Stimulated activated CD8-positive, alpha-beta memory T cell treated with anti-CD3 and anti-CD28 coated beads, Interleukin-2, amount 100 ng/mL, for 1 hour (primary cell): ENCODE measurements at places on chromosomes 3 and 15.

DNA sequence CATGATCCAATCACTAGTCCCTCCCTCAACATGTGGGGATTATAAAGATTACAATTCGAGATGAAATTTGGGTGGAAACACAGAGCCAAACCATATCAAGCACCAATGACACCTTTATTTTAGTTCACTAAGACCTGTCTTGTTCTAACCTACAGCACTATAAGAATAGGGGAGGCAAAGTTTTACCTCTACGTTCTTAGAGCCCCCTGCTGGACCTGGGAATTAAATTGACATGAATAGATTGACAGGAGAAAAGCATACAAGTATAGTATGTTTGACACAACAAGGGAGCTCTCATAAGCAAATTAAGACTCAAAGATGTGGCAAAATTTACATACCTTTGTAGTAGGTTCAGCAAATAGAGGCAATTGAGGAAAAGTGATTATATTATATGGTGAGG lies 974.4 kb upstream of the ALCAM start:
- no peak for DNase-seq

GRCh38 chr15:97652700-97653167 lies 307.8 kb upstream of the ARRDC4 start:
- no peak for DNase-seq

- DNase-seq = no peak
Measured at GRCh38 chr15:44246521-44247268, 41.8 kb upstream of the GOLM2 start.

DNA sequence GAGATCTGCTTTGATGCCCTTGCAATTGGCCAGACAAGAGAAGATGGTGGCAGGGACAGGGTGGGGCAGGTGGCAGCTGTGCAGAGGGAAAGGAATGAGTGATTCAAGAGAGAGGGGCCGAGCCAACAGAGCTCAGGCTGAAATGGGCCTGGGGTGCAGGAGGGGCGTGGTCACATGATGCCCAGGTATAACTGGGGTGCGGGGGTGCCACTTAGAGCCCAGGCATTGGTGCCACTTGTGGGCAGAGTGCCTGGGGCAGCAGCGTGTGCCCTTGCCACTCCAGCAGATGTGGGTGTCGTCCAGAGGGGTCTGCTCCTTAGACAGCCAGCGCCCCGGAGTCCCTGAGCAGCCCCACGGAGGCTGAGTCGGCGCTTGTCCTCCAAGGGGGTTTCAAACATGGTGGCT lies 88.7 kb downstream of the PLXNA1 start:
- DNase-seq = no peak

- no peak for DNase-seq
Measured at GRCh38 chr15:67506775-67507747, 13.9 kb upstream of the C15orf61 start.

DNA sequence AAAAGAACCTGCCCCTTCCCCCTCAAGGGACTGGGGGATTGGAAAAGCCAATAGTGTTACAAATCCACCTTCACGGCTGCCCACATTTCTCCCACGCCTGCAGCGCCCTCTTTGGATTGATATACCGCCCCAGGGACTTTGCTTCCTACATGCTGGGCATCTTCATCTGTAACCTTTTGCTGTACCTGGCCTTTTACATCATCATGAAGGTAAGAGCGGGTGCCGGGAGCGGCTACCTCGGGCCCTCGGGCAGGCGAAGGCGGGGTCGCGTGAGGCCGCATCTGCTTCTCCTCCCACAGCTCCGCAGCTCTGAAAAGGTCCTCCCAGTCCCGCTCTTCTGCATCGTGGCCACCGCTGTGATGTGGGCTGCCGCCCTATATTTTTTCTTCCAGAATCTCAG lies 73.1 kb downstream of the USF3 start:
- no peak for DNase-seq

DNA sequence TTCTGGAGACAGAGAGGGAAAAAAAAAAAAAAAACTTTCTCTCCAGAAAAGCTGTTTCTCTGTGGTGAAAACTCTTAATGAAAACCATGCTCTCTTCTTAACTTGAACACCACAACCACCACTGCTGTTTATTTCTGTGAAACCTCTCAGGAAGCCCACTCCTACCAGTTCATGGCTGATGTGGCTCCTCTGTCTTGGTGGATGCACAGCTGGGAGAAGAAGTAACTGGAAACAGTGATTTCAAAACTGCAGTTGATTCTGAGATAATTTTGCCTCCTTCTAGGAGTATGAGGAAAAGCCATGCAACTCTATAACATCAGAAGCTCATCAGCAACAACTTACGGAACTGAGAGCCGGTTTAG lies 40.2 kb upstream of the PYGO1 start:
- no peak for DNase-seq

- no peak for DNase-seq
Measured at GRCh38 chr15:92158426-92158825, 235.3 kb upstream of the ST8SIA2 start.

DNA sequence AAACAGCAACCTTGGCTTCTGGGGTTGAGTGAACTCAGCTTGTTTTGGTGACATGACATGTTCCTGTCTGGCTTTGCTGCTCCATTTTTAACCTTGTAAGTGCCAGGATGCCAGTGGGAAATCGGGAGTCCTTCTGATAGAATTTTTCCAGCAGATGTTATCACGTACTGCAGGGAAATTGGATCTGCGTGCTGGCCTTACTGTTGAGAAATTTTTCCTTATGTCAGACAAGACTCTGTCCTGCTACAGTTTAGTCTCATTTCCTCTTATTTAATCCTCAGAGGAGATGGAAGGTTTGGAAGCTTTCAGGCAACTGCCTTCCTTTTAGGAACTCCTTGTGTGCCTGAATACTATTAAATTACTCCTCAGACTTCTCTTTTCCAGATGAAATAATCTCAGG lies 80.6 kb downstream of the PGPEP1L start:
- no peak for DNase-seq

- no peak for DNase-seq
Measured at GRCh38 chr3:129439226-129439816, 427 bp downstream of the MBD4 start.

- DNase-seq = no peak
Measured at GRCh38 chr15:57406062-57406772, 29.9 kb downstream of the CGNL1 start.

DNA sequence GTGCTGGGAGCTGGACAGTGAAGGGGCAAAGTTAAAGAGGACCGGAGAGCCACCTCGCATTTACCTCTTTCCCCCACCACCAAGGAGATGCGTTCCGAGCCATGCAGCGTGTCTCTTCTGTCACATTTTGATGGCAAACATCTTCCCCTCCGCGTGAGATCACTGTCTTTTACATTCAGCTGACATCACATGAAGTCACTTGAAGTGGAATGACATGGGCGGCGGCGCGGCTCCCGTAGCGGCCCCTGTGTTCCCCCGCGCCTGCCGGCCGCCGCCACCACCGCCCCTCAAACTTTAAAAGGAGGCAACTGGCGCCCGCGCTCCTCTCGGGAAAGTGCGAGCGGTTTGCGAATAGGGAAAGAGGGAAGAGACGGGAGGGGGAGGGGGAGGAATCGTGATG lies at the start of gene FEZF2:
FEZF2 (minus strand) TSS at position 336 of the 400 bp plus-strand sequence. CDS start 682 bp downstream, outside the sequence.
- DNase-seq = no peak

DNA sequence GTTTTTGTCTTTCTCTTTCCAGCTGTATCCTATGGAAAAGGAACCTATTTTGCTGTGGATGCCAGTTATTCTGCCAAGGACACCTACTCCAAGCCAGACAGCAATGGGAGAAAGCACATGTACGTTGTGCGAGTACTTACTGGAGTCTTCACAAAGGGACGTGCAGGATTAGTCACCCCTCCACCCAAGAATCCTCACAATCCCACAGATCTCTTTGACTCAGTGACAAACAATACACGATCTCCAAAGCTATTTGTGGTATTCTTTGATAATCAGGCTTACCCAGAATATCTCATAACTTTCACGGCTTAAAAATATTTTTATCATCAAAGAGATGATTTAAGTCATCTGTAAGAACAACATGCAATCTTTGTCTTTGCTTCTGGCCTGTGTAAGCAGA lies 44.9 kb upstream of the PARP14 start:
- DNase-seq = no peak

DNA sequence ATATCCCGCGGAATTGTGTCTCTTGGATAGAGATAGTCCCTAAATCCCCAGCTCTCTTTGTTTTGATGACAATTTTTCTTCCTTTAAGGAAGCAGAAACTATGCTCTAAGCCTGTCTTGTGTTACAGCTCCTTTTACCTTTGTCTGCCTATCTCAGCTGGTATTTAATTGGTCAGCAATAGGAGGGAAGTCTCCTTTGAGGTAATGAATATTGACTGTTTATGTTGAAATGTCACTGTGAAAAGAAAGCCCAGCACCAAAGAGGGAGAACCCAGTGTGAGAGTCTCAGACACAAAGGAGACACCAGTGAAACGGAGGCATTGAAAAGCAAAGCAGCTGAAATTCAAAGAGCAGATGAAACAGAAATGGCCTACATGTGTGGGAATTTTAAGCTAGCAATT lies 372.6 kb downstream of the NR2F2 start:
- no peak for DNase-seq

- DNase-seq = no peak
Measured at GRCh38 chr15:42772144-42772543, 35.2 kb upstream of the CDAN1 start.
